Effector memory CD4-positive, alpha-beta T cell (primary cell): ENCODE measurements at places on chromosomes 4 and X.

GRCh38 chrX:151871244-151871643 lies 41.4 kb upstream of the MAGEA4 start:
- DNase-seq = no peak

DNA sequence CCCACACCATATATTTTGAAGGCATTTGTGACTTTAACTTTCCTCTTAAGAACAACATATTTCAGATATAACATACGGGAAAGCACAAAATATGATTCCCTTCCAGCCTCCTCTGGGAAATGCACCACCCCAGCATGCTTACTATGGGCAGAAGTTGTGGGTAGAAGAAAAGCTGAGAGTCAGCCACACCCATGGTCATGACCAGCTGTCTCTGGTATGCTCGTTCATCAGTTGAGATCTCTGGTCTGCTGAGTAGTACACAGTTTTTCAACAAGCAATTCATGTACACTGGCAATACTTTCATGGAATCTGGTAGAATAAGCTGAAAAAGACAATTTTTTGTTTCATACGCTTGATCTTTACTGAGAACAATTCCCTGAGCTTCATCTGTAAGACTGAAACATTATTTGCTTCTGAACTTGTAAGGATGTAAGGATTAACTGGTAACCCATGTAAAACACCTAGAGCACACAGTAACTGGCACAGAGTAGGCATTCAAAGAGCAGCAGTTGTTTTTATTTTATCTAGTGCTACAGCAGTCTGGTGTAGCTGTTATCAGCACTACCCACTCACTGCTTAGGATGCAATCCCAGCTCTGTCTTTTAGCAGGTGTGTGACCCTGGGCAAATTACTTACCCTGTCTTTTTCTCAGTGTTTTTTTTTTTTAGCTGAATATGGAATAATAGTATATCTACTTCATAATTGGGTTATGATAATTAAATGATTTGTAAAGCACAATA lies 47.6 kb downstream of the METTL14 start:
- DNase-seq = no peak

DNA sequence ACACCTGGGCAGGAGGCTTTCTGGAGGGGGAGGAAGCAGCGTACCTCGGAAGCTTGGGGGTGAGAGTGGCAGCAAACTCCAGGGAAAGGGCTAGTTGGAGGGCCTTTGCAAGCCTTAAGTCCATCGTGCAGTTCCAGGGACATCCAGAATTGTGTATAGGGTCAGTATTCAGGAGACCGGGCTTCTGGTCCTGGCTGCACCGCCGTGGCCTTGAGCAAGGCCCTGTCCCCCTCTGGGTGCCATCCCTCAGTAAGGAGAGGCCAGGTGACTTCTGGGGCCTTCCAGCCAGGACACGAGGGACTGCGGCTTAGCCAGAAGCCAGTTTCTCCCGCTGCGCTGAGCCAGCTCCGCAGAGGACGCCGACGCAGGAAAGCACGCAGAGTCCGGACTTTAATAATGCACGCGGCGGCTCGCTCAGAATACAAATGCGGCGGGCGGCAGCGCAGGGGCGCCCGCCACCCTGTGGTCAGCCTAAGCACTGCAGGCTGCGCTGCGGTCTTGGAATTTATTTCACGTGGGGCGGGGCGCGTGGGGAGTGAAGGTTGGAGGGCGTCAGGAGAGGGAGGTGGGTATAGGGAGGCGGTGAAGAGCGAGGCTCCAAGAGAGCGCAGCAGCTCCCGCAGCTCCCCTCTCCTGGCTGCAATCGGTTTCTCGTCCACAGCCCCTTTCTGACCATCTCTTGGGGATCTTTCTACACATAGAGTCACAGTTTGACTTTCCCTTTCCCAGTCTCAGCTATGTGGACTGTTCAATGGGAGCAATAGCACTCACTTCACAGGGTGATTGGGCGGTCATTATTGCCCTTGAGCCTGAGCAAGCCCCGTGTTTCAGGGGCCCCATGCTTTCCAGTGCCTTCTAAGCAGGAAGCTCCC lies 94.1 kb upstream of the GPR50 start:
- peak; percentile 23 for DNase-seq

- DNase-seq = no peak
Observed at GRCh38 chr4:38743866-38744265, 38.9 kb downstream of the TLR10 start.

DNA sequence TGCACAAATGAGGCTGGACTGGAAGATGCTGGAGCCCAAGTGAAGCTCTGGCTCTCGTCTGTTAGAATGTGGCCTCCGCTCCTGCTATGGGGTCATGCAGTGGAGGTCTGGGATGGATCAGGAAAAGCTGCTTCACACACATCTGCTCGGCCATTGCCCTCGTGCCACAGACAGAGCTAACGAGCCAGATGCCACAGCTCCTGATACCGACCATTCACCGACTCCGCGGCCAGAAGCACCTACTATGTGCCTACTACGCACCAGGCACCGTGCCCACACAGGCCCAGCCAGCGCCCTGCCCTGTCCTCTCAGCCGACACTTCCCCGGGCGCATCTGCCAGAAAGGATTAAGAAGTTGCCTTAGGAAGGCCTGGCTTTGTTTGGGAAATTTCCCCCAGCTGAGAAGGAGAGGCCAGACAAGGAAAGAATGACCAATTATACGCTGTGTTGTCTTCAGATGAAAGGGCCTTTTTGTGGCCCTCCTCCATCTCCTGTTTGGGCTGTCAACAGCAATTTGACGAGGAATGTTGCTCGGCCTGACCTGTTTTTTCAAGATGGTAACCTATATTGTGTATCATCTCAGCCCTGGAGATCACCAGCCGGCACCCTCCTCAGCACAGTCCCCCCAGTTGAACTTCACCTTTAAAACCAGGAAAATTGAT lies 34.3 kb downstream of the HMX1 start:
- no peak for DNase-seq

DNA sequence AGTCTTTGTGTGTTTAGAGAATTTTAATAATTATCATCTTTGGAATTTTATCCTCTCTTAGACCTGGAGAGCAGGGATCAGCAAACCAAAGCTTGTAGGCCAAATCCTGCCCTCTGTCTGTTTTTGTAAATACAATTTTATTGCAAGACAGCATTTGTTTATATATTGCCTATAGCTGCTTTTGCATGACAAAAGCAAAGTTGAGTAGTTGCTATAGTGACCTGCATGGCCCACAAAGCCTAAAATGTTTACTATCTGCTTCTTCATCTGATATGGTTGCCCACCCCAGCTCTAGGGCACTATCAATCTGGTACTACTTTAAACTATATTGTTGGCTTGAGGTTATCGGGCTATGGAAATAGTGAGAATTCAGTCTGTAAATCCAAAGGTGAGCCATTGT lies 80.3 kb downstream of the GPAT3 start:
- no peak for DNase-seq

- DNase-seq = no peak
Observed at GRCh38 chr4:123298261-123298660, 98.3 kb upstream of the SPRY1 start.

- no peak for DNase-seq
Observed at GRCh38 chr4:122083989-122084388, 68.1 kb upstream of the BLTP1 start.
